Stimulated activated CD8-positive, alpha-beta memory T cell treated with anti-CD3 and anti-CD28 coated beads, Interleukin-7, amount 100 ng/mL, for 1 hour (primary cell): ENCODE measurements at places on chromosomes 7 and 10.

- DNase-seq, result no peak
Observed at GRCh38 chr7:112173568-112173905, 32.7 kb downstream of the DOCK4 start.

GRCh38 chr7:33745934-33746333 is 159.4 kb upstream of the BMPER start:
- DNase-seq, result no peak

DNA sequence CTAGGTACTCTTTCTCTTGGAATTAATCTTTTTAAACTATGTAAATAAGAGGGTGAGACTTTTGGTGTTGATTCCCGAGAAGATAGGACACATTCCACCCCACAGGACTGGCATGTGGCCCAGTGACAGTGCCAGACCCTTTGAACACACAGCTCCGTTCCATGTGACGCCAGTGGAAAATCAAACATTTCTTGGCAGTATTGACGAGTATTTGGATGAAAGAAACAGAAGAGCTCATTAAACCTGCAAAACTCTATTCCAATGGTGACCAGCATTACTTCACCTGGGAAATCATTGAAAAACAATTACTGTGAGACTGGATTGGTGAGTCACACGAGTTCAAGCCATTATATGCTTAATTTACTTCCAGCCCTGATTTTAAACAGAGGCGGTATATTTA is 25.8 kb downstream of the AKR1E2 start:
- no peak for DNase-seq

DNA sequence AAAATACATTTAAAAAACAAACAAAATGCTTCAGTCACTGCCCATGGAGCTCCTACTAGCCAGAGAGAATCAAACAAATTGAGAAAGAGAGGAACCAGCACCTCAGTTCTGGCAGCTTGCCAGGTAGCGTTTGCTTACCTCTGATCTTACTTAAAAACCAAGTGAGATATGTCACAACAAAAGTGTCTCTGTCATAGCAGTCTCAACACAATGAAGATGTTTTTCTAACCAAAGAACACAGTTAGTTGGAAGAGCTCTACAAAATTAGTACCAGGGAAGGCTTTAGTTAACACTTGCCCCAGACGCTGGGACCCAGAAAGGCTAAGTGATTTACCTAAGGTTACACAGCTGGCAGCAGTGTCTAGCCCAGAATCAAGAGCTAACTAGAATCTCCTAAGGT is 3.4 kb downstream of the DOCK4 start:
- DNase-seq, result no peak

GRCh38 chr10:98511876-98512275 is 65.1 kb upstream of the HPS1 start:
- DNase-seq, result no peak
